ENCODE measurements at places on chromosomes 7 and 10.
A peak's percentile ranks its signal among the peaks of the same experiment; 100 is the strongest.

GRCh38 chr10:29948881-29949355 lies 110.5 kb downstream of the JCAD start:
- DNase-seq = no peak

DNA sequence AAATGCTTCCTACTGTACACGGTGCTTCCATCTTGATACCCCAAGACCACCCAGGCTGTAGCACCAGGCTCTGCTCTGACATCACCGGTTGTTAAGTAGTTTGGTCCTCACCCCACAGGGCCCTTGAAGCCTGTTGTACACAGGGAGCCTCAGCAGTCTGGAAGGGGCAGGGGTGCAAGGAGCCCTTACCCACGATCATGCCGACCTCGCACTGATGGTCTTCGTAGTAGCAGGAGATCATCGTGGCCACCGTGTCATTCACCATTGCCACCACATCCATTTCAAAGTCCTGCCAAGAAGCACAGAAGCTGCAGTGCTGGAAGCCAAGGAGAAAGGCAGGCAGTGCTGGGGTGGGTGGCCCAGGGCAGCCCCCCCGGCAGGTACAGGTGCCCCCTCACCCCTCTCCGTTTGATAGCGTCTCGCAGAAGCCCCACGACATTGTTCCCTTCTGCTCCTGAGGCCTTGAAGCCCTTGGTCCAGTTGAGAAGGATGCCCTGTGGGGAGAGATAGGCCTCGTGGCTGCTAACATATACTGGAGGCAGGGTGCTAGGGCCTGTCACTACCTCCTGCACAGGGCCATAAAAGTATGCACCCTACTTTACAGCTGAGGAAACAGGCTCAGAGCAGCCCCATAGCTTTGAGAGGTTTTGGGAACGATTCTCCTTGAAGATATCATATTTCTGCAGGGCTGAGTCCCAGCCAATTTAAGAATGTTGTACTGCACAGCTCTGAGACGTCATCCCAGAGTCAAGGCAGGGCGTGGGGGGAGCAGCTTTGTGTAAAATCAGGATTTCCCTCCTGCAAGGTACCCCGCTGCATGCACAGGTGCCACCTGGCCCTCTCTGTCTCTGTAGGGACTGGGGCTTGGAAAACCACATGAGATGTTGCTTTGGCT lies 8.7 kb upstream of the MYL7 start:
- DNase-seq = peak; percentile 29

DNA sequence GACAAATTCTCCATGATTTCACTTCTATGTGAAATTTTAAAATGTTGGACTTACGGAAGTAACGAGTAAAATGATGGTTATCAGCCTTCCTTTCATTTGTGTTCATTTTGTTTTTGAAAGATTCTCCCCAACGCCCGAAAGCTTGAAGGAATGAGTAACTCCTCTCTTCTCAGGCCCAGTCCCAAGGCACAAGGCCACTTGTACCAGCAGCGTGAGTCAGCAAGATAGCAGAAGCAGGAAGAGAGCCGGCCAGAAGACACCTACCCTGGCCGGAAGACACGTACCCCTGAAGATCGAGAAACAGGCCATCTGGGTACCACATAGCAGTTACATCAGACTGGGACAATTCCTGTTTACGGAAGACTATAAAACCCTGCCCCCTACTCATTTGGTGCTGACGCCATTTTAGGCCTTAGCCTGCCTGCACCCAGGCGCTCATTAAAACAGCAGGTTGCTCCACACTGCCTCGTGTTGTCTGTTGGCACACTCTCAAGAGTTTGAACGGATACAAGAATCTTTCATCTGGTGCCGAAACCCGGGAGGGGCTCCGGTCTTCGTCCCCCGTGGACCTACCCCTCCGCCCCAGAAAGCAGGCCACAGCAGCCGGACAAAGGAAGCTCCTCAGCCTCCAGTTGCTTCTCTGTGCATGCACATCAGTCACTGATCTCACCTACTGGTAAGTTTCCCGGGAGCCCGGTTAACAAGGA lies 60.4 kb downstream of the LRRC17 start:
- no peak for DNase-seq

GRCh38 chr10:4141471-4141870 lies 356.5 kb upstream of the KLF6 start:
- DNase-seq = peak; percentile 53

GRCh38 chr10:91880310-91880709 lies 29.0 kb downstream of the FGFBP3 start:
- DNase-seq = no peak

DNA sequence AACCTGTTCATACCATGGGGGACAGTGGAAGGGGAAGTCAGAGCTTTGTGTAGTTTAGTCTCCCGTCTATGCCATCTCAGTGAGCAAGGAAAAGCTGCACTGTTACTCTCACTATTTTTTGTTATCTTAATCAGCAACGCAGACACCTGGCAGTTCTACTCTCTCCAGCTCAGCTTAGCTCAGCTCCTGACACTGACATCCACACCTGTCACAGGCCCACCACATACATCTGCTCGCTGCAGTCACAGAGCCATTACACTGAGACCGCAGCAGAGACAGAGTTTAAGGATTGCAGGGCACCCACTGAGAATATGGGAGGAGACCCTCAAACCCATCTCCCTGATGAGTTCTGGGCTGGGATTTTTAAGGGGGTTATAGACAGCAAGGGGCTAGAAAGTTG lies 257.3 kb upstream of the AKR1E2 start:
- no peak for DNase-seq

DNA sequence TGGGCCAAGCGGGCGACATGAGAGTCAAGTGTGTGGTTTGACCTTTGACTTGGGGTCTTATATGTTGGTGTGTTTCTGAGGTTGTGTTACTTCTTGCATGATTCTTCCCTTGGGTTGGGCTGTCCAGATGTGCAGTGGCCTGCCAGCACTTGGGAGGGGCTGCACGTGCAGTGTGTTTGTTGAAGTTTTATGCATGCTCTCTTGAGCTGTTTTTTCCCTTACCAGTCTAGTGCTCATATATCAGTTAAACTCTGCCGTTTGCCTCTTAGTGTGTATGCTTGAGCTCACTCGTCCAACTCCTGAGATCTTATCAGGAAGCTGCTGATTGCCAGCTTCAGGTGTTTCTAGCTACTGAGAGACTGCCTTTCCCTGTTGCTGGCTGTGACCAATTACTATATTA lies 23.1 kb downstream of the SP4 start:
- DNase-seq = no peak

GRCh38 chr7:114783508-114783907 lies 138.4 kb upstream of the MDFIC start:
- no peak for DNase-seq

DNA sequence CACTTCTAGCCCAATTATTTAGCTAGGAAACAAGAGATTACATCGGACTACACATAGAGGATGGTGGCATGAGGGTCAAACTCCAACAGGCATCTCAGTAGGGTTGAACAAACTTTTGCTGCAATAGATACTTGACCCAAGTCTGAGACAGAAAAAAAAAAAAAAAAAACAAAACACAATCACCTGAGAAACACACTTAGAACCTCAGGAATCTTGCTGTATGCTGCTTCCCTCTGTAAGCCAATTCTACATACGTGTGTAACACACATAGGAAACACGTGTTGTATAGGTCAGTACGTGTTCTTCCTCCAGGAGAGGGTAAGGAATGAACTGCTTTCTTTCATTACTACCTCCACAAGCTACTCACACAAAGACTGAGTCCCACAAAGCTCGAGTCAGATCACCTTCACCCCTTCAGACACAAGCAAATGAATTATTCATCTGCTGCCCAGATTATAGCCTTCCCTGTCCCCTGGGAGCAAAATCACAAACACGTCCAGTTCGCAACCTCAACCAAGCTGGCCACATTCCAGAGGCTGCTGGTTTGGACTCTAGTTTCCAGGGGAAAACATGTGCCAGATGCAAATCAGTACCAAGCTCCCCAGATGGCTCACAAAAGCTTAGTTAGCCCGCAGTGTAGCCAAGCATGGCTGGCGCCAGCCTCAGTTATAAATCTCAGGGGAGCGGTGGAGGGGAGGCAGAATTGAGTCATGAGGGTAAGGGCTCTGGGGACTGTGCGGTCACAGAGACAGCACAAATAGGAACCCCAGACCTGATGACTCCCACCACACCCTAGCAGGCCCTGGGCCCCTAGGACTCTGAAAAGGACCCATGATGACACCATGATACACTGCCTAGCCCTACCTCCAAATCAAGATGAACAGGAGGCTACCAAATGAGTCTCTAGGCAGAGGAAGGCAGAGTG lies 15.1 kb downstream of the PSAP start:
- peak; percentile 93 for DNase-seq

DNA sequence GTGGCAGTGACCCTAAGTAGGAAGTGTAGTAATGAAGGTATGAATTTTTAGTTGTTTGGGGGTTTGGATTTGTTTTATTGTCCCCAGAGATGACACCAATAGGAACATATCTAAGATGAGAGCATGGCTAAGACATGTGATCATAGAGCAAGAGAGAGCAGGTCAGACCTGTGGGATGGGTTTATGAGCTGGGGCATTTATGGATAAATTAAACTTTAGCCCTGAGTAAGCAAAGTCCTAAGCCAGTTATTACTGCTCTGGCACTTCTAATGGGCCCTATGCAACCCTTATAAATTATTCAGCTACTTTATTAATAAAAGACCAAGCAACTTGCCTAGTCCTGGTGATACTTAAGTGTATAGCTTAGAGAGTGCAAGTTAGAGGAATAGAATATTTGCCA lies 85.1 kb downstream of the LRRC4 start:
- no peak for DNase-seq

DNA sequence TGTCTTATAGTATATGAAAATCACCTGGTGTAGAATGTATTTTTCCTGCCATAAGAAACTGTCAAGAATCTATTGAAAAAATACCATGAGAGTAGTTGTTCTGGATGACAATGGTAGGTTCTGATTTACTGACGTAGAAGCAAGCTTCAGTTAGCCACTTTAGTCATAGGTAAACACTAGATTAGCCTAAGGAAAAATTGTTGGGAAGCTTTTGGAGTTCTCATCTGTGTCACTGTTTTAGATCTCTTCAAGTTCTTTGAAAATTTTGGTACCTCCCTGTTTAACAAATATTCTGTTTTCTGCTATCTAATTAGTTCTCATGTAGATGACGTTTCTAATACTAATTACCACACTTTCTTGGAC lies 131.8 kb downstream of the ADK start:
- peak; percentile 54 for DNase-seq

- no peak for DNase-seq
These were observed 17.1 kb downstream of the PDCD11 start for GRCh38 chr10:103413564-103413963.

- DNase-seq = no peak
These were observed 84.0 kb upstream of the BTBD16 start for GRCh38 chr10:122186816-122187810.
